Cerebellar nuclear complex (tissue), 1 donor: ENCODE measurements at places on chromosomes 16 and 17.

DNA sequence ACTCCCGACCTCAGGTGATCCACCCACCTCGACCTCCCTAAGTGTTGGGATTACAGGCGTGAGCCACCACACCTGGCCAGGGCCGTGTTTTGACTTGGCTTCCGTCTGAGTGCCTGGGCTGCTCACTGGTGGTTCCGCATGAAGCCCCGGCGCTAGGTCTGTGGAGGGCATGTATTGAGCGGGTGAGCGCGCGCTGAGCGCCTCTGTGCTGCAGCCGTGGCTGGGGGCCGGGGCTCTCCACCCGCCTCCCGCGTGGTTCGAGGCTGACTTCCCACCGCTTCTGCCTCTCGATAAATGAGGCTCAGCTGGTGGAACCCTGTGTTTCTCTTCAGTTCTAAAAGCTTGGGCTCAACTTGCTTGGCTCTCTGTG, 38.9 kb upstream of the ATP2A3 start:
- no peak for DNase-seq

GRCh38 chr16:69199382-69199781, 12.4 kb downstream of the SNTB2 start:
- DNase-seq, result no peak

DNA sequence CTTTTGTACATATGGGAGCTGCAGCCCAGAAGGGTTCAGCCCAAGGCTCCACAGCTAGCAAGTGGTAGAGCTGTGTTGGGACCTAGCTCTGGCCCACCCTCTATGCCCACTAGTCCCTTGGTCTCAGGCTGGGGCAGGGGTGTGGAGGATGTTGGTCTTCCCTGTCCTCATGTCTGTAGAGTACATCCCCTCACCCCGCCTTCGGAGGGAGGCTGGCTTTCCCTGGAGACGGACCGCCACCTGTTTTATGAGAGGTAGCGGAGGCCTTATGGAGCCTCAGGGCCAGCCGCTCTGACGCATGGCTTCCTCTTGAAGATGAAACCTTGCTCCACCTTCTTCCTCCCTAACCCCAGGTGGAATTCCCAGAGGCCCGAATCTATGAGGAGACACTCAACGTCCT, 8.4 kb downstream of the TNFAIP1 start:
- DNase-seq, result no peak

DNA sequence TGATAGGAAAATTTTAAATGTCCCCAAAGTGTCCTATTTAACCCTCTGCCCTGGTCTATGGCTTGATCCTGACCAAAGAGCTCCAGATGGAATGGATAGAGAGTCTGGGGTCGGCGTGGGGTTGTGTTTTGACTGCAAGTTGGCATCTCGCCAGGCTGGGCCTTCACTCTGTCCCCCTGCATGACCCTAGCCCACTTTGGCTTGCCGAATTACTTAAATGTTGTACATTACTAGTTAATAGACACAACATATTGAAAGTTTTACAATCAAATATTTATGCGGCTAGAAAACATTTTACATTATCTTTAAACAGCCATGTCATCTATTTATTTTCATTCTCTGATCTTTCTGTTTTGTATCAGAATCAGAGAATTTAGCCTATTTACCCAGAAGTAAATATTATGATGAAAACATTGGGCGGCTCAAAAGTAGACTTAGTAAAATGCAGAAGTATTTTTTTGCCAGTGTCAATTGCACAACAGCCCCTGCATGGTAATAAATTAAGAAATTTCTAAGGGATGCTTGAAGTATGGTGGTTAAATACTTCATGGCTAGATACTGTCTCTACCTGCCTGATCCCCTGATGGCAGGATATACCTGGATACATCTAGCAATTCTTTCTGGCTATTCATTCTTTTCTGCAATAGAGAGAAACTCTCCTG, 18.8 kb upstream of the MYOCD start:
- no peak for DNase-seq

- DNase-seq, result no peak
These were observed 37.8 kb downstream of the CYB5D2 start for GRCh38 chr17:4180791-4181190.

DNA sequence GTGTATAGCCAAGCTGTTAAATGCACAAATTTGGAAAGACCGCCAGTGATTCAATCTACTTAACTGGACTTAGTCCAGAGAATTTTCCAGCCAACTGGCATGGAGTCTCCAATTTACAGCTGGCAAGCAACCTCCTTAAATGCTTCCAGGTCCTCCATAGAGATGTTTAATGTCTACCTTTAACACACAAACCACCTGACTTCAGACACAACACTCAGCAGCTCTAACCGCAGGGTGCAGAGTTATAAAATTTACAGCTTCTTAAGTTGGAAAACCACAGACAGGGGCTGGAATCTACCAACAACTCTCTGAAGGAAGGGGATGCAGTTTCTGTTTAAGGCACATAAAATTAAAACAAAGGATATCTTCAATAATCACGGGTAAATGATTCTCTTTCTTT, 106.9 kb downstream of the SYCE1L start:
- no peak for DNase-seq

GRCh38 chr17:82927661-82928601, 88.1 kb upstream of the ZNF750 start:
- no peak for DNase-seq

DNA sequence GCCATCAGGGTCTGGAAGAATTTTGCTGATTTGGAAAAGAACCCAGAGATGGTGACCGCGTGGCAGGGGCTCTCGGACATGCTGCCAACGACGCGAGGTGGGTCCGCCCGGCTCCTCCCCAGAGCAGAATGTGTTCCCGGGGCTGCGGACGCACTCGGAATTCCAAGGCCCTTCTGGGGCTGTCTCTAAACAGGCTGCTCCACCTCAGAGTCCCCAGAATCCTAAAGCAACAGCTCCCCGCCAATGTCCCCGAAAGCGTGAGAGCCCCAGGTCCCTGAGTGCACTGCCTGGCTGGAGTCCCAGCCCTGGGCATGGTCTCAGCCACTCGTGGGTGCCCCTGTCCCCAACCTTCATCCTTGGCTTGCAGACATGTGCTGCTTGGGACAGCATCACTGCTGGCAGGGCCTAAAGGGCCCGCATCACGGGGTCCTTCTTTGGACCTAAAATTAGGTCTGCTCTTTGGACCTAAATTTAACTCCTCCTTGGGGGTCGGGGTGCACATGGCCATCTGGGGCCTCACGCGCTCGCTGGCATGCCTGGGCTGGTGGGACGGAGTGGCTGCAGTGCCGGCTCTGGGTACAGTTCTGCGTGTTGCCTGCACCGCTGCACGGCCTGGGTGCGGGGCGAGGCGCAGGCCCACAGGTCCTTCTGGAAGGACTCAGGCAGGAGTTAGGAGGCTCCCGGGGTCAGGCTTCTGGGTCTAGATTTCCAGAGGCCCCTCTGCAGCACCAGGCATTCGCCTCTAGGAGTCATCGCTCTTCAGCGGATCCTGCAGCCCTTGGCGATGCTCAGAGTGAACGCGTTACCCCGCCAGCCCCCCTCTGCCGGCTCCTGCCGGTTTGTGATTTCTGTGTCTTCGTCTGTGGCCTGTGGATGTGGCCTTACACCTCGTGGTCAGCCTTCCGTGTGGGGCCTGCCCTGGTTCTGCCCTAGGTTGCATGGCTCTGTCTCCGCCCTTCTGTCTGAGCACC, 41.9 kb upstream of the CHMP6 start:
- DNase-seq, result no peak

DNA sequence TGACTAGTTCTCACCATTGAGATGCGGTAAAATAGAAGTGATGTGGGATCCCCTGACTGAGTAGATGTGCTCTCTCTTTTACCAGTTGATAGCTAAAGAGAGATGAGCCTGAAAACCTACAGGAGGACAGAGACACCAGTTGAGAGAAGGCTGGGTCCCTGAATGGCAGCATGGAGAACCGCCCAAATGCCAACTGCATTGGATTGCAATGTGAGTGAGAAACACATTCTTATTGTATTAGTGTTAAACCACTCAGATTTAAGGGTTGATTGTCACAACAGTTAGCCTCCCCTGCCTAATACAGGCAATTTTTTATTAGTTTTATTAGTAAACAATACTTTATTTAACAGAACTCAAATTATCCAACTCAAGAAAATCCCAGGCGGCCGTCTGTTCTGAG, 61.2 kb downstream of the SPACA3 start:
- no peak for DNase-seq

GRCh38 chr16:75265911-75266701, 14.7 kb upstream of the BCAR1 start:
- peak; percentile 42 for DNase-seq

GRCh38 chr17:30965686-30966085, 5.2 kb upstream of the RNF135 start:
- DNase-seq, result no peak

DNA sequence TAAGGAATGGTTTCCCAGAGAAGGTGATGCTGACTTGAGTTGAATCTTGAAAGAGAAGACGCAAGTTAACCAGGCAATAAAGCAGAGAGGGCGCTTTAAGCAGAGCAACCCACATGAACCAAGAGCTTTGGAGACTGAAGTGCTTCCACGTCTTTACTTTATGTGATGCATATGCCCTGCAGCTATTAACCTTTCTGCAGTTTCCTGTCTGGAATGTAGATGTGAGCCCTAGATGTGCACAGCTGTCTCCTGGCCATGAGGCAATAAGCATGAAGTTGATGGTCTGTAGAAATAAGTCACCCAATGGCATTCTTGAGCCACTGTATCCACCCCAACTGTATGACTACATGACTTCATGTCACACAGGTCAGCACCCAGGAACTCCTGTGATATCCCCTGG, 5.7 kb upstream of the CHST4 start:
- DNase-seq, result no peak

DNA sequence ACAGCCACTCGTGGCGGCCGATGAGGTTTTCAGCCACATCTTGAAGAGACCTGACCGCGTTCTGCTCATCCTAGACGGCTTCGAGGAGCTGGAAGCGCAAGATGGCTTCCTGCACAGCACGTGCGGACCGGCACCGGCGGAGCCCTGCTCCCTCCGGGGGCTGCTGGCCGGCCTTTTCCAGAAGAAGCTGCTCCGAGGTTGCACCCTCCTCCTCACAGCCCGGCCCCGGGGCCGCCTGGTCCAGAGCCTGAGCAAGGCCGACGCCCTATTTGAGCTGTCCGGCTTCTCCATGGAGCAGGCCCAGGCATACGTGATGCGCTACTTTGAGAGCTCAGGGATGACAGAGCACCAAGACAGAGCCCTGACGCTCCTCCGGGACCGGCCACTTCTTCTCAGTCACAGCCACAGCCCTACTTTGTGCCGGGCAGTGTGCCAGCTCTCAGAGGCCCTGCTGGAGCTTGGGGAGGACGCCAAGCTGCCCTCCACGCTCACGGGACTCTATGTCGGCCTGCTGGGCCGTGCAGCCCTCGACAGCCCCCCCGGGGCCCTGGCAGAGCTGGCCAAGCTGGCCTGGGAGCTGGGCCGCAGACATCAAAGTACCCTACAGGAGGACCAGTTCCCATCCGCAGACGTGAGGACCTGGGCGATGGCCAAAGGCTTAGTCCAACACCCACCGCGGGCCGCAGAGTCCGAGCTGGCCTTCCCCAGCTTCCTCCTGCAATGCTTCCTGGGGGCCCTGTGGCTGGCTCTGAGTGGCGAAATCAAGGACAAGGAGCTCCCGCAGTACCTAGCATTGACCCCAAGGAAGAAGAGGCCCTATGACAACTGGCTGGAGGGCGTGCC, 30.1 kb downstream of the CIITA start:
- DNase-seq, result no peak

DNA sequence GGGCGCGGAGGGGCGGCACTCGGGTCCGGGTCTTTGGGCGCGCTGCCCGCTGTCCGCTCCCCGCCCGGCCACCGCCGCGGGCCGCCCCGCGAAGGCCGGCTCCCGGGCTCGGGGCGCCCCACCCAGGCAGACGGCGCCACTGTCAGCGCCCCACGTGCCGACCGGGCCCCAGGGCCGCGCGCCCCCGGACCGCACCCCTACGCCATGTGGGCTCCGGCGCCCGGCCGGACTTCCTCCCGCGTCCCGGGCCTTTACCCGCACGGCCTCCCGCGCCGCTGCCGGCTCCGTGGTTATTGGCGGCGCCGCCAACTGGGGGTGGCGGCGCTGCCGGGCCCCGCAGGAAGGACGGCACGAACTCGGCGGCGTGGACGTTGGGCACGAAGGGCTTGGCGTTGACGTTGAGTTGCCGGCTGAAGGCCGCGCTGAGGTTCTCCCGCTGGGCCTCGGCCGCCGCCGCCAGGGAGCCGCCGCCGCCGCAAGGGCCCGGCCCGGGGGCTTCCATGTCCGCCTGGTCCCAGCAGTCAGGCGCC, 577 bp downstream of the GSPT1 start:
- DNase-seq, result no peak

GRCh38 chr17:28130472-28130871, 88.0 kb downstream of the NLK start:
- no peak for DNase-seq

- DNase-seq, result no peak
These were observed 84.9 kb upstream of the CBX4 start for GRCh38 chr17:79923974-79924638.

DNA sequence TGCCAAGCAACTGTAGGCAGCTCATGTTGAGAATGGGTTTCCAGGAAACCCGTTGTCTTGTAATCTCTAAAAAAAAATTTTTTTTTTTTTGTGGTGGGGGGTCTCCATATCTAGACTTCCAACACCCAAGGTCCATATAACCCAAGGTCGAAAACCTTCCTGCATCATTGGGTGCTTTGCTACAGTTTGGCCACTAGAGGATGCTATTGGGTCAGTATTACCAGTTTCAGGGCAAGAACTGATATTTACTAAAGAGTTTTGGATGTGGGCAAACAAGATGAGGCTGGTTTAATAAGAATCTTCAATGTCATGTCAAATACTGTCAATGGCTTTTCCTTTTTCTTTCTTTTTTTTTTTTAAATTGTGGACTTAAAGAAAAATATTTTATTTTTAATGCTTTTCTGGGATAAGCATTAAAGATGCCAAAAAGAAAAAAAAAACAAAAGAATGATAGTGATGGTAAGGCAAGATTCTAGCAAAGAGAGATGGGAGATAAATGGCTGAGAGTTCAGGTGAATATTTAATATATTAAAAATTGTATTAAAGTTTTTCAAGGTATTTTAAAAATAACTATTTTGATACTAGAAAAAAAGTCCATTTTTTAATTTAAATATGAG, 62.2 kb downstream of the DHRS7C start:
- DNase-seq, result peak; percentile 16

DNA sequence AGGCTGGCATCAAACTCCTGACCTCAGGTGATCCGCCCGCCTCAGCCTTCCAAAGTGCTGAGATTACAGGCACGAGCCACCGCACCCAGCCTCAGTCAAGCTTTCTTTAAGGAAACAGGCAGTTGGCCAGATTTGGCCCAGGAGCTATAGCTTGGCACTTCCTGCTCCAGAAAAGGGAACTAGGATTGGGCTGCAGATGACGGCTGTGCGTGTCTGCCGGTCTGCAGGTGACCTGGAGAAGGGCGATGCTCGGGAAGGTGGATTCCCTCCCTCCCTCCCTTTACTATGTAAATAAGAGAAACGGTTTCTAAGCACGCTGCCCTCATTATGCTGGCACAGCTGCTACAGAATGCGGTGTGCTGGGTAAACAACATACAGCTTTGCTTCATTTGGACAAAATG, 215.9 kb downstream of the RPTOR start:
- DNase-seq, result no peak
